Mesothelial cell of epicardium (in vitro differentiated cells): ENCODE measurements at places on chromosomes 1 and 21.

DNA sequence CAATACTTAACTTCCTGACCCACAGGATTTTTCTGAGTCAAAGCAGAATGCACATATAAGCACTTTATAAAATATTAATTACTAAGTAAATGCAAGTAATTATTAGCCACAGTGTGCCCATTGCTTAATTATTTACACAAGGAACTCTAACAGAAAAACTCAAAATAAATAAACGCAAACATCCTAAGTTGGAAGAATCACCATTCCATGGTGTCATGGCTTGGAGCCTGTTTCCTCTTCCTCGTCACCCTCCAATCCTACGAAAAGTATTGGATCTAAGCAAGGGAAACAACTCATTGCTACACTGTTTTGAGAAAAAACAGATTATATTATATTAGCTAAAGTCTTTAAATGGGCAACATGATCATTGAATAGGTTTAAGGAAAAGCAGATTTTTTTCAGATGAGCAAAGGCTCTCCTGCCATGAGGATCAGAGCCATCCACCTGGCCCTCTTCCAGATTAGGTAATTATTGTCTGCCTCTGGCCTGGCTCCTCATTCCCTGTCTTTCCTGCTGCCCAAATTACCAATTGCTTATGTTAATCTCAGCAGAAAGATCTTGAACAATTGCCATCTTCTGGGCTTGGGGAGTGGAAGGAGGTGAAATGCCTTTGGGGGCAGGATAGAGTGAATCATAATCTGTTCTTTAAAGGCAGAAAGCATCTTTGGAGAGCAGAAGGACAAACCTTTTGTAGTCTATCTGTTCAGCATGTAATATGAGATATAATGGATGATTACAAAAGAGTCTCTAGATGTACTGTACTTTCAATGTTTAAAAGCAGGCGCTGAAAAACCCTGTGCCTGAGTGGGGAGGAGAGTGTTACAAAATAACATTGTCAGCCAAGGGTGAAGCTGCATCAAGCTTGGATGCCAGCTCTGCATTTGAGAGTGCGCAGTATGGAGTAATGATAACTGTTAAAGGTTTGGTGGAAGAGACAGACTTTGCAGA lies 121.2 kb downstream of the DUSP10 start:
- DNase-seq = no peak

DNA sequence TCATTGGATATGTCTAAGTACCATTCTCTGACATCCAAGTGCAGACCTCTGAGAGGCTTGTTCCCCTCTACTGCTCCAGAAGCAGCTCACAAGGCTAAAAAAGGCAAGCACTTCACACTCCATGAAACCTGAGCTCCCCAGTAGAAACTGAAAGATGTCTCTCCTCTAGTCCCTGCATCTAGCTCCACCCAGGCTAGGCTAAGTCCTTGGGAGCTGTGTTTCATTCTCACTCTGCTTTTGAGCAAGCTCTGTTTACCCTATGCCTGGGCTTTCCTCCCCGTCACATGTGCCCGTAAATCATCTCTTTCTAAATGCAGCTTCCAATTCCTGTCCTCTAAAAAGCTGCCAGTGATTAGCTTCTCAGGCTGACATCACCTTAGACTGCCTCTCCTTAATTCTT lies 39.0 kb downstream of the LRRC71 start:
- no peak for DNase-seq

DNA sequence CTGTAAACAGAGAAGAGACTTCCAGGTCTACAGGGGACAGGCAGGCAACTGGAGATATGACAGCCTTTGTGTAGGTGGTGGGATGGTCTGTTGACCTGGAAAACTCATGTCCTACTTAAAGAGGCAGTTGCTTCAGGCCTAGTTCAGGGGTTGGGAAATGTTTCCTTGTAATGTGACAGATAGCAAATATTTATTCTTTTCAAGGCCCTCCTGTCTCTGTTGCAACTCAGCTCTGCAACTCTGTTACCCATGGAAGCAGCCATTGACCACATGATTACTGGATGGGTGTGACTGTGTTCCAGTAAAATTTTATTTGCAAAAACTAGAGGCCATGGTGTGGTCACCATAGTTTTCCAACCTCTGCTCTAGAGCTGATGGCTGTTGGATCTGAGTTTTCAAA lies 341.9 kb downstream of the PTBP2 start:
- DNase-seq = no peak

DNA sequence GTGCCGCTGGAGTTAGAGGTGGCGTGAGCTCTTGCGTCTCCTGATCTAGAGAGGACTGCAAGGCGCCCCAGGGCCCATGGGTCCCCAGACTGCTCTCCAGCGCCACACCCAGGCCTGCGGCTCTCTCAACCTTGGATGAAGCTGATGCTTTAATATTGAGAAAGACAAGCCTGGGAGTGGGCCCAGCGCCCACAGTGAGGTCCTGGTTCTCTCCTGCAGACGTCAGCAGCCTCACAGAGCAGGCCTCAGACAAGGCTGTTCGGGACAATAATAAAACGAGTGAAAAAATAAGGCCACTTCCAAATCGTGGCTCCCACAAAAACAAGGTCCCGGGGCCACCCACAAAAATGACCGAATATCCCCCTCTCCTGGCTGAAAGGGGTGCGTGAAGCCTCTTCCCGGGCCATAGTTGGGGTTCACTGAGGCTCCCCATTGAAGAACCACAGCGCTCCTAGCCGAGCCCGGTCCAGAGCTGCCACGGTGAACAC lies 6.0 kb upstream of the DNMT3L start:
- DNase-seq = no peak

- DNase-seq = no peak
These were observed 40.9 kb downstream of the SMYD2 start for GRCh38 chr1:214321705-214322453.
